IgD-negative memory B cell (primary cell): ENCODE measurements at places on chromosomes 1 and 21. TPM values are rescaled to one million over a fixed set of nuclear protein-coding genes. Genes with fewer than 3 reads are reported as not detected.

The AADACL3 gene
- not detected for polyA plus RNA-seq

The RPE65 gene
- not detected for polyA plus RNA-seq

The MMEL1 gene
- polyA plus RNA-seq: 5.8 TPM

The S100A14 gene
- polyA plus RNA-seq: not detected

The ITLN1 gene
- not detected for polyA plus RNA-seq

The SH2D2A gene
- 2.1 TPM for polyA plus RNA-seq

The OR6F1 gene
- polyA plus RNA-seq: not detected

The IFNAR2 gene
- 57.2 TPM for polyA plus RNA-seq

The ESPN gene
- polyA plus RNA-seq: not detected

The RRP15 gene
- 21.8 TPM for polyA plus RNA-seq

The SIK1 gene
- 2.5 TPM for polyA plus RNA-seq

The MX2 gene
- polyA plus RNA-seq: 36.6 TPM

The TRIM45 gene
- 0.10 TPM for polyA plus RNA-seq

The HES2 gene
- polyA plus RNA-seq: not detected

The BCL10 gene
- 47.0 TPM for polyA plus RNA-seq

The GTF2B gene
- 56.5 TPM for polyA plus RNA-seq

The LCE3E gene
- polyA plus RNA-seq: not detected
